ENCODE measurements at places on chromosomes 12 and 14.

GRCh38 chr14:82759656-82760055, 1226.0 kb upstream of the SEL1L start:
- peak; percentile 21 for DNase-seq

DNA sequence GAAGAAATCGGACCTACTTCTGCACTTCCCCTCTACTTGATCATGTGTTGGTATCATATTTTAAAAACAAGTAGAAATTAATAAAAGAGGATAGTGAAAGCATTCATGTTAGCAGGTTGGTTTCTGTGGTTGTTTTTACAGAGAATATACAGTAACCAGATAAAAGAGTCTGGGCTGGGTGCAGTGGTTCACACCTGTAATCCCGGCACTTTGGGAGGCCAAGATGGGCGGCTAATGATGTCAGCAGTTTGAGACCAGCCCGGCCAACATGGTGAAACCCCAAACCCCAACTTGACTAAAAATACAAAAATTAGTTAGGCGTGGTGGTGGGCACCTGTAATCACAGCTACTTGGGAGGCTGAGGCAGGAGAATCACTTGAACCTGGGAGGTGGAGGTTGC, 55.9 kb downstream of the LRP6 start:
- DNase-seq: no peak

DNA sequence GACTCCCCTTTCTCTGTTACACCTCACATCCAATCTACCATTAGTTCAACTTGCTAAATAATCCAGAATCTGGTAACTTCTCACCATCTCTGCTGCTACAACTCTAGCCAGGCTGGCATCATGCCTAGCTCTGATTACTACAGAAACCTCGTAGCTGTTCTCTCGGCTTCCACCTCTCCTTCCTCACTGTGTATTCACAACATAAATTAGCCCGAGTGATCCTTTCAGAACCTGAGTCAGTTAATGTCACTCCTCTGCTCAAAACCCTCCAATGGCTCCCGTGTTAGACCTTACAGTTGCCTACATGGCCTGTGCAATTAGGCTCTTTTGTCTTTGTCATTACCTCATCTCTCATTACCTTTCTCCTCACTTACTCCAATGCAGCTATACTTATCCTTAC, 139.4 kb downstream of the PDE3A start:
- DNase-seq: no peak

DNA sequence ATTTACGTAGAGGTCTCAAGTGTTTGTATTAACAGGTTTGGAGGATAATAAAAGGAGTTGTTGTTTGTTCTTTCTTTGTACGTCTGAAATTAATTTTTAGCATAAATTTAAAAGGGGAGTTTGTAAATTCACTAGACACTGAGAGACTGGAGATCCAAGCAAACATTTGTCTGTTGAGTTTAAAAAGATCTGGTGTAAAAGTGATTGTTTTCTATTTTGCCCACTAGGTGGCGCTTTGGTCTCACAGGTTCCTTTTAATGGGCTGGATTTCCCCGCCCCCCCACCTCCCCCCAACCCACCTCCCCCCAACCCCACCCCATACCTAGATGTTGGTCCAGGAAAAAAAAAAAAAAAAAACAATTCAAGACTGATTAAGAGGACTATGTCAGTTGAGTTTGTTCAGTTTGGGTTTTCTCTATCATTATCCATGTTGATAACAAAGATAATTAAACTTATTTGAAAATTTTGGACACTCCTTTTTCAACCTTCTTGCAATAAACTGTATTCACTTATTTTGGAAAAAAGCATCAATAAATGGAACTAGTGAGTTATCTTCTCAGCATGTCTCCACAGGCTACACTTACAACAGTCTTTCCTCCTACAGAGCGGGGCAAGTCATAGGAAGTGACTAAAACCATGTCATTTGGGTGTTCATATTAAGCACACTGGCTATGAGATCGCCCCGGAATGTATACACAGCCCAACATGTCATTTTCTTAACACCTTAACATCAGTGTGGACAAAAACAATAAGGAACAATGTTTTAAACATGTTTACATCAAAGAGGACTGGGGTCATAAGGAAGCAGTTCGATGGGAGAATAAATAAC, 841.1 kb downstream of the NRXN3 start:
- peak; percentile 38 for DNase-seq

DNA sequence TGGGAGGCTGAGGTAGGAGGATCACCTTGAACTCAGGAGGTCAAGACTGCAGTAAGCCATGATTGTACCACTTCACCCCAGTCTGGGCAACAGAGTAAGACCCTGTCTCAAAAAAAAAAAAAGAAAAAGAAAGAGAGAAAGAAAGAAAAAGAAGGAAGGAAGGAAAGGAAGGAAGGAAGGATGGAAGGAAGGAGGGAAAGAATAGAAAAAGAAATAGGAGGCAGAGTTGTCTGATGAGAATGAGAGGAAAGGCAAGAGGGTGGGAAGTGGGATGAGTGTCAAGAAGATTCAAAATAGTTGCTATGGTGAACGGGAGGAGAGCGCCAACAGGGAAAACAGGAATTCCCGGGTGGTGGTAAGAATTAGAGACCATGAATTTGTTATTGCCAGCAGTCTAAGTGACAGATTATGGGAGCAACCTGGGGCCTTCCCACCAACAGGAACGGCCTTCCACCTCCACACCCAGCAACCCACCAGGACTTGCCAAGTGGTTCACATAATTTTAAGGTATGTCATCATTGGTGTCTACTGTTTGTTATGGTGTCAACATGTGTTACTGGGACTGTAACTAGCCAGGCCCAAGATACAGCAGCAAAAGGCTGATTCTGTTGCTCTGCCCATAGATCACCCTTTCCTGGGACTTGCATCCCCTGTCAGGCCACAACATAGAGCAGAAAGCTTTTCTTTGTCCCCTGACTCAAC, 36.1 kb upstream of the C12orf76 start:
- DNase-seq: no peak

DNA sequence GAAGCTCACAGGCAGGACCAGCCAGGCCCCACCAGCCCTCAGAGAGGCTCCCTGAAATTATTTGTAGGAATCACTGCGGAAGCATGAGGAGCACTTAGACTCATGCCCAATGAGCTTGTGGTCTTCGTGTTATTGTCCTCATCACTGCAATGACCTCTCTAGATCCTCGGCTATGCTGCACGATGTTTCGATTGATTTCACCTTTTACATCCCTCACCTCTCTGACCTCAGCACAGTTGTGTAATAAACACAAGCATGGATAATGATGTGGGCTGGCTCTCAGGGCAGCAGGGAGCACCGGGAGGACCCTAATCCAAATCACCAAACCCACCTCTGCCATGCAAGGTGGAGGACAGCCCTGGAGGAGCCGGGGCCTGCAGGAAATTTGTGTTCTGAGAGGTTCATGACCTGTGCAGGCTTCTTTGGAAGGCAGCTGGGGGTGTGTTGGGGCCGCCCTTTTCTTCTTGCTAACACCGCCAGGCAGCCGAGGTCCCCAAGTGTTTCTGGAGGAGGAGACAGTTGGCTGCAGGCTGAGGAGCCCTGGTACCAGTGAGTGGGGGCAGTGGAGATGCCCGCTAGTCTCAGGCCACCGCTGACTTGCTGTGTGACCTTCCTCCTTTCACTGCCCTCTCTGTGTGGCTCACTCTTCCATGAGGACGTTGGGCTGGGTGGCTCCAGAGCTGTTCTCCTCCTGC, 29.5 kb upstream of the EML1 start:
- DNase-seq: no peak

GRCh38 chr12:54053003-54053750, 458 bp upstream of the HOXC4 start:
- no peak for DNase-seq

DNA sequence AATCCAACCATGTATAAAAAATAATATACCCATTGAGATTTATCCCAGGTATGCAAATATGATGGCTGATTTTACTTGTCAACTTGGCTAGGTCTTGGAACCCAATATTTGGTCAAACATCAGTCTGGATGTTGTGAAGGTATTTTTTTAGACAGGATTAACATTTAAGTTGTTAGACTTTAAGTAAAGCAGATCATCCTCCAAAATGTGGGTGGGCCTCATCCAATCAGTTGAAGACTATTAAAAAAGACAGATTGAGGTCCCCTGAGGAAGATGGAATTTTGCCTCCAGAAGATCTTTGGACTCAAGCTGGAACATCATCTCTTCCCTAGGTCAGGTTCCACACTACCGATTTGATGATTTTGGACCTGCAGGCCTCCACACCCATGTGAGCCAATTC, 271.2 kb downstream of the TMEM121 start:
- DNase-seq: no peak

DNA sequence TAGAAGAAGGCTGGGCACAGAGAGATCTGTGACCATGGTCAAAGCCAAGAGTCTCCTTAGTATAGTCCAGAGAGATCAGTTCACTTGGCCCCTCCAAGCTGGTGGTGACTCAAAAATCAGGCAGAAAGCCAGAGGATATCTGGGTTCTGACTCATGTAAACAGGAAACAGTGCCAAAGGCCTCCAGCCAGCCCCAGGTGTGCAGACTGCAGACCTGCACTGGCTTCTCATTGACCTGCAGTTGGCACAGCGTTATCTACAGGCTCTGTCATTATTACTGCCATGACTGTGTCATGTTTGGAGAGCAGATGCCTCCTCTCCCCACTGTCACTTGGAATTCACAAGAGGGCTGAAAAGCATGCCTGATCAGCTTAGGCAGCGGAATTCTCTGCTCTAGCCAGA, 295.7 kb upstream of the PRKD1 start:
- DNase-seq: no peak

DNA sequence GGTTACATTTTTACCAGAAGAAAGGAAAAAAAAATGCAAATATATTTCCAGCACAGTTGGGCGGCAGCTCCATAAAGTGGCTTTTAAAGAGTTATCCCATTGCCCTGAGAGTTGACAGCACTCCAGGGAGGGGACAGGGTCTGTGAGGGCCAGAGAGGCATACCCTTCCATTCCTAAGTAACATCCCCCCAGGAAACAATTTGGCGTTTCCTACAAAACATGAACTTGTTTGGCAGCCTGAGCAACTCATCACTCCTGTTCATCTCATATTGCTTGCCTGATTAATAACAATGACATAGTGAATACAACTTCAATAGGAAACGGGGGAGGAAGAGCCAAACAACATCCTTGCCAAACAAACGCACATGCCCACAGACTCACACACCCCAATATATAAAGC, 23.3 kb downstream of the TC2N start:
- DNase-seq: no peak
